Activated CD4-positive, alpha-beta memory T cell treated with anti-CD3 and anti-CD28 coated beads for 36 hours (primary cell): ENCODE measurements at places on chromosomes 12 and 14. TPM values are rescaled to one million over a fixed set of nuclear protein-coding genes. Genes with fewer than 3 reads are reported as not detected.

GRCh38 chr12:127550271-127550670 is 716.7 kb upstream of the TMEM132C start:
- H3K4me1 ChIP-seq, result no peaks in the 10 kb centered on the region
- peaks cover 2% of the 10 kb centered on the region for H3K27me3 ChIP-seq
- no peak overlapping the region for H3K27ac ChIP-seq
- no peak for DNase-seq
- no peaks in the 10 kb centered on the region for H3K36me3 ChIP-seq
- no peak overlapping the region for H3K4me3 ChIP-seq

DNA sequence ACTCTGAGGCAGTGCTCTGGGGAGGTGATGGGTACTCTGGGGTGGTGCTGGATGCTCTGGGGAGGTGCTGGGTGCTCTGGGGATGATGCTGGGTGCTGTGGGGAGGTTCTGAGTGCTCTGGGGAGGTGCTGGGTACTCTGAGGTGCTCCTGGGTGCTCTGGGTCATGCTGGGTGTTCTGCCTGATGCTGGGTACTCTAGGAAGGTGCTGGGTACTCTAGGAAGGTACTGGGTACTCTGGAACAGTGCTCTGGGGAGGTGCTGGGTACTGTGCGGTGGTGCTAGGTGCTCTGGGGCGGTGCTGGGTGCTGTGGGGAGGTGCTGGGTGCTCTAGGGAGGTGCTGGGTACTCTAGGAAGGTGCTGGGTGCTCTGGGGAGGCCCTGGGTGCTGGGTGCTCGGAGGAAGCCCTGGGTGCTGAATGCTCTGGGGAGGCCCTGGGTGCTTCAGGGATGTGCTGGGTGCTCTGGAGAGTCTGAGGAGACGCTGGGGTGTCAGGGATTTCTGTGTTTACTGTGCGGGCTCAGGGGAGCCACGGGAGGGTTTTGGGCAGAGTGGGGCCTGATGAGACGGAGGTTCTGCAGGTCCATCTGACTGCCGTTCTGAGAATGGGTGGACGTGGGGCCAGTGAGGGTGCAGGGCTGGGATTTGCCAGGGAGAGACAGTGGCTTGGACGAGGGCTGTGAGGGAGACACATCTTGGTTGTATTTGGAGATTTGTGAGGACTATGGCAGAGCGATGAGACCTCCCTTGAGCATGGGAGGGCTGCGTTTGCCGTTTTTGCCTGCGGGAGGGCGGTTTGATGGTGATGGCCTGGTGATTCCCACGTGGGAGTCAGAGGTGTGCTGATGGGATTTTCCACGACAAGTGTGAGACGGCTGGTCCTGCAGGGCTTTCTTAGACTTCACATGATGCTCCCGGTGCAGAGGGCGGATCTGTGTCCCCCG is 30.0 kb downstream of the MMP17 start:
- peaks cover 10% of the 10 kb centered on the region for H3K4me1 ChIP-seq
- no peaks in the 10 kb centered on the region for H3K36me3 ChIP-seq
- DNase-seq, result no peak
- no peak overlapping the region for H3K4me3 ChIP-seq
- peaks cover 4% of the 10 kb centered on the region for H3K27me3 ChIP-seq
- H3K27ac ChIP-seq, result no peak overlapping the region

DNA sequence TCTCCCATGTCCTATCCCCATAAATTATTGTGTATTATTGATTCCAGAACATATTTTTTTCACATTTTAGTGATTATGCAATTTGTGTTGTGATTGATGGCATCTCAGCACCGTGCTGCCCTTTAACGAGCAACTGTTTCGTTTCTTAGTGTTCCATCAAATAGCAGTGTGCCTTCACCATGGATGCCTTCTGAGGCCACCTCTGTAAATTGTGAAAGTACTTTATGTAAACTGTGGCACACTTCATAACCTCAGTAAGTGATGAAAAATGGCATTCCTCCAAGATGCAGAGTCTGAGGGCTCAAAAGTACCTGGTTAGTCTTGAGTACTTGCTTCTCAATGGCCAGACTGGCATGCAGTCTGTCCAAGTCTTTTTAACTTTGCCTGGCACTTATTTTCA is 8.2 kb downstream of the CHST11 start:
- no peak for DNase-seq
- H3K4me3 ChIP-seq, result no peak overlapping the region
- H3K27ac ChIP-seq, result peak overlapping the region; percentile 66
- no peaks in the 10 kb centered on the region for H3K27me3 ChIP-seq
- peaks cover 85% of the 10 kb centered on the region for H3K4me1 ChIP-seq

DNA sequence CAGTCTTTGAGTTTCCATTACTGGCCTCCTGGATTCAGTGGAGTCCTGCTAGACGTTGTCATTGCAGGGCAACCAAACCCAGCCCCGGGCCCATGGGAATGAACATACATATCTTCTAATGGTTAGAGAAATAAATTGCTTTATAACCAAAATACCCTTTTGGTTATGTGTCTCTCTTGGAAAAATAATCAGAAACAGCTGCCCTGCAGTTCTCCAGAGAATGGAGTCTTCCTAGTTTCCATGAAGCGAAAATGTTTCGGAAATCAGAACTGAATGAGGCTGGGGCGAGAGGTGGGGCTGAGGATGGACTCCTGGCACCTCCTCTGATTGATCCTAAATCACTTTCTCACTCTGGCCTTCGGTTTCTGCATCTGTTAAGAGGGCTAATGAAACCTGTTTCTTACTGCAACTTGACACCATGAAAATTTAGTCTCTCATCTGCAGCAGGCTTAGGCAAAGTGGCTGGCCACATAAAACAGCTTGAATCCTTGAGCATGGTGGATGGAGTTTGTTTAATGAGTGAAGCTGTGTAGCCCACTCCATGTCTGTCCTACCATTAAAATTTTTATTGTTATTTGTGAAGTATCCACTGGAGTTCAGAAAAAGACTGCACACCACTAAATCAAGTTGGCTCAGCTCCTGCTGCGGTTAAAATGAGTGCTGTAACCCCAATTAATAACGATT is 198.9 kb downstream of the CACNA1C start:
- H3K27me3 ChIP-seq, result no peaks in the 10 kb centered on the region
- H3K27ac ChIP-seq, result no peak overlapping the region
- no peak for DNase-seq

DNA sequence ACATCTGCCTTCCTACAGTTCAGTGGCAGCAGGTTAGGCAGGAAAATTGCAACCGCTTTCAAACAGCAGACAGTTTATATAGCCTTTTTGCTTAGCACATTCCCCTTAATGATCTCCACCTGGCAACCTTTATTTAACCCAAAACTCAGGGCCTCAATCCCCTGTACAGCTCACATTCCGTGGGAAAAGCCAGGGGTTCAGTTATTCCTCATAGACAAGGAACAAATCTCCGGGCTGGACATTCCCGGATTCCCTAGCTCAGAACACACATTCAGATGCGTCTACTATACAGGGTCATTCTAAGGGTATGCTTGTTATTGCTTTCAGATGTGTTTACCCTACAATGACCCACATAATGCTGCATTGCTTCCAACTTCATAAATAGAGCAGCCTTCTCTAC is 73.8 kb upstream of the DCN start:
- H3K27me3 ChIP-seq, result no peaks in the 10 kb centered on the region
- no peak overlapping the region for H3K4me3 ChIP-seq
- H3K27ac ChIP-seq, result no peak overlapping the region
- H3K4me1 ChIP-seq, result no peaks in the 10 kb centered on the region
- DNase-seq, result no peak
- H3K36me3 ChIP-seq, result no peaks in the 10 kb centered on the region

- H3K4me3 ChIP-seq, result no peak overlapping the region
- no peak overlapping the region for H3K27ac ChIP-seq
- DNase-seq, result no peak
- H3K27me3 ChIP-seq, result no peaks in the 10 kb centered on the region
- peaks cover 19% of the 10 kb centered on the region for H3K4me1 ChIP-seq
- peaks cover 5% of the 10 kb centered on the region for H3K36me3 ChIP-seq
Observed at GRCh38 chr14:70873627-70874026, 33.6 kb upstream of the PCNX1 start.

- H3K4me3 ChIP-seq, result no peak overlapping the region
- H3K4me1 ChIP-seq, result peaks cover 13% of the 10 kb centered on the region
- DNase-seq, result peak; percentile 53
- H3K27ac ChIP-seq, result no peak overlapping the region
- peaks cover 6% of the 10 kb centered on the region for H3K27me3 ChIP-seq
Observed at GRCh38 chr12:62210422-62210821, 49.8 kb upstream of the USP15 start.

- no peak overlapping the region for H3K4me3 ChIP-seq
- no peaks in the 10 kb centered on the region for H3K4me1 ChIP-seq
- no peaks in the 10 kb centered on the region for H3K36me3 ChIP-seq
Observed at GRCh38 chr14:32319368-32320049, 9.6 kb upstream of the AKAP6 start.

GRCh38 chr12:99140017-99140720 is 495.1 kb downstream of the APAF1 start:
- H3K27ac ChIP-seq, result no peak overlapping the region
- DNase-seq, result no peak

- no peak overlapping the region for H3K4me3 ChIP-seq
- H3K36me3 ChIP-seq, result no peaks in the 10 kb centered on the region
- DNase-seq, result no peak
- H3K27me3 ChIP-seq, result peaks cover 19% of the 10 kb centered on the region
Observed at GRCh38 chr14:89017417-89017816, 193.0 kb downstream of the TTC8 start.

ADAMTS20 gene
- not detected for total RNA-seq

CS gene
- total RNA-seq, result 309 TPM
